ENCODE measurements at places on chromosomes 7 and 10.

DNA sequence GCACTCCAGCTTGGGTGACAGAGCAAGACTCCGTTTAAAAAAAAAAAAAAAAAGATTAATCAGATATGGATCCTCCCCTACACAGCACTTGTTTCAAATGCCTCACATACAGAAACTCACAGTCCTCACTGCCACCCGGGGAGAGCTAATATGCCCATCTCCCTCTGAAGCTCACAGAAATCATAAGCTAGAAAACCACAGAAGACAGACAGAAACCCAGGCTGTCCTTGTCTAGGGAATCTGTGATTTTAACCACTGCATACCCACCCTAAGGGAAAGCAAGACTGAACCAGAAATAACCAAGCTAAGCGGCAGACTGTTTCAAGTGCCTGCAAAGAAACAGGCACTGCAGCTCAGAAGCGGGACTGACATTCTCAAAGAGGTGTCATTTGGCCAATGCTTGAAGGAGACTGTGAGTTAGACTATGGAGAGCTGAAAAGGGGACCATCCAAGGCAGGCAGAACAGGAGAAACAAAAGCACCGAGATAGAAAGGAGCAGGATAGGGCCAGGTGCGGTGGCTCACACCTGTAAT lies 37.6 kb downstream of the SLC37A3 start:
- DNase-seq, result no peak

- DNase-seq, result no peak
These were observed 366.5 kb upstream of the SEMA3C start for GRCh38 chr7:81285142-81285871.

DNA sequence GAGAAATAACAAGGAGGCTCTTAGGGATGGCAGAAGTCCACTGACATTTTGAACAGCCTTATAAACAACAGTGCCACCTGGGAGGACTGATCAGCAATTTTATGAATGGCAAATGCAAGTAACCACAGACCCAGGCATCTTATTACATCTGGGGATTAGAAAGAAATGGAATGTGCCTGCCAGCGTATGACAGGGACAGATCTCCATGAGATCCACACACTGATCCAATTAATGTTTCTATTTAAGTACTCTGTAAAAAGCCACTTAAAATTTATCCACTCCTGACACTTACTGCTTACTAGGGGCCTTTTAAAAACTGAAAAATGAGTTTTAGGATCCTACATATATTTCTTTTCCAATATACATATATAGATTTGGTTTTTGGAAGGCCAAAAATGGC lies 28.6 kb downstream of the PARD3 start:
- DNase-seq, result no peak

GRCh38 chr10:120503689-120504088 lies 46.7 kb downstream of the PLPP4 start:
- DNase-seq, result no peak

DNA sequence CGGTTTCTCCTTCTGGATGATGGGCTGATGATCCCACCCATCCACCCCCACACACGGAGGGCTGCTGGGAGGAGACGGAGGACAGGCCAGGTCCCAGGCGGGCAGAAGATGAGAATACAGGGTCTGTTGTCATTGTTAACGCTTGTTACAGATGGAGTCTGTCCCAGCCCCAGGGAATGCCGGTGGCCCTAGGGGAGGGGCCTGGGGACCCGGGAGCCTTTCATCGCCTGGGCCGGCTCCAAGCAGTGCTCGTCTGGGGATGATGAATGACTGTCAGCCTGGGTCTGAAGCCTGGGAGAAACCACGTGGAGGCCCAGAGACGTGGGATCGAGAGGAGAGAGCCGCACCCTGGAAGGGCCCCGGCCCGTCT lies 69.2 kb downstream of the UNCX start:
- no peak for DNase-seq

DNA sequence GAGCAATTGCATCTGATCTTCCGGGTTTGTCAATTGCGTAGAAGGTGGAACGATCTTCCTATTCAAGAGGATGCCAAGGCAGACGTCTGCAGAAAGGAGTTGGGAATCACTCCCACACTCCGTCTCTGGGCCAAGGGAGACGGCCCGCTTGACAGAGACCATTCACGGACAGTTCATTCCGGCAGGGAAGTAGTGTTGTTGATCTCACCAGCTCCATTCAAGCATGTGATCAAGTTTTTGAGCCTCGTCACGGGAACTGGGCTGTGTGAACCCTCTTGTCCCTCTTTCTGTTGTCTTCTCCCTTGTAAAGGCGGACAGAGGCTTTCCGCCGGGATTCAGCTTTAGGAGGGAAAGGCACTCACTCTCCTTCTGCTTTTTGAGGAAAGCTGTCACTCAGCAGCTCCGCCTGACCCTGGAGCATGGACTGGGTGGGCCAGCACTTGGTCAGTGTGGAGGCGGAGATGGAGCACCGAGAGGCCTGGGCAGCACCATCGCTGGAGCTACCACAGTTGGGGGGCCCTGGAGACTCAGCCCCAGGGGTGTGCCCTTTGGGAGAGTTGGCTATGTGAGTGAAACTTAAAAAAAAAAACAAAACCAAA lies 44.9 kb downstream of the SPDYE5 start:
- no peak for DNase-seq

GRCh38 chr10:4352414-4352961 lies 473.5 kb upstream of the AKR1E2 start:
- DNase-seq, result no peak

DNA sequence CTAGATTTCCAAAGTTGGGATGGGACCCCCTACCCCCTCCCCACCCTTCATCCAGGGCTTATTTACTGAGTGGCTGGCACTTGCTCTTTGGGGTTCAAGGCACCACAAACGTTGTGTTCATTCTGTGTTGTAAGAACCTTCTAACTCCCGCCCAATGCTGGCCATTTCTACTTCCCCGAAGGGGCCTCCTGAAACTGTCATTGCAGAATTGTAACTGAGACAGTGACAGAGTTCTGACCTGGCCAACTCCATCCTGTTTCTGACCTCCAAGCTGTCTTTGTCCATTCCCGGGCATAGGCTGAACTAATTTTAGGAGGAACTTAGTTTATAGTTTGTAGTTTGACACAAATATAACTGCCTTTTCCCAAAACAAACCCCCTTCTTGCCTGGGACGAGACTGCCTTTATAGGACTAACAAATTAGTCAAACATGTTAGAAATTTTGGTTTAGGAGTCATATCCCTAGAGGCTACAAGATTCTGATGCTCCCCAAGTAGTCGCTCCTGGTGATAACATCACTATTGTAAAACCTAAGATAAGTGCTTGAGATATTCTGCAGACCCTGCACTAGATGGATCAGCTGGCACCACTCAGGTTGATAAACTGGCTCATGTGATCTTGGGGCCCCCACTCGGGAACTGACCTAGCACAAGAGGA lies 34.8 kb upstream of the ZMIZ2 start:
- DNase-seq, result no peak

All from activated T-cell treated with anti-CD3 and anti-CD28 coated beads, Interleukin-2, amount 50 U/mL, for 48 hours (primary cell).